Caki2 (cell line): ENCODE measurements at places on chromosomes 3 and 15. TPM values are rescaled to one million over a fixed set of nuclear protein-coding genes. Genes with fewer than 3 reads are reported as not detected.

RBM15B gene
- total RNA-seq: 31.5 and 35.6 TPM in 2 replicates

PSMA4 gene
- 336 and 343 TPM in 2 replicates for total RNA-seq

SACM1L gene
- total RNA-seq: 9.9 and 26.2 TPM in 2 replicates

ZMYND10 gene
- total RNA-seq: 3.3 and 10.8 TPM in 2 replicates

GRCh38 chr15:70882361-70882760, 9.9 kb downstream of the THAP10 start:
- no peak for DNase-seq

- no peak for DNase-seq
These were observed 552 bp upstream of the XYLB start for GRCh38 chr3:38345879-38346586.

DNA sequence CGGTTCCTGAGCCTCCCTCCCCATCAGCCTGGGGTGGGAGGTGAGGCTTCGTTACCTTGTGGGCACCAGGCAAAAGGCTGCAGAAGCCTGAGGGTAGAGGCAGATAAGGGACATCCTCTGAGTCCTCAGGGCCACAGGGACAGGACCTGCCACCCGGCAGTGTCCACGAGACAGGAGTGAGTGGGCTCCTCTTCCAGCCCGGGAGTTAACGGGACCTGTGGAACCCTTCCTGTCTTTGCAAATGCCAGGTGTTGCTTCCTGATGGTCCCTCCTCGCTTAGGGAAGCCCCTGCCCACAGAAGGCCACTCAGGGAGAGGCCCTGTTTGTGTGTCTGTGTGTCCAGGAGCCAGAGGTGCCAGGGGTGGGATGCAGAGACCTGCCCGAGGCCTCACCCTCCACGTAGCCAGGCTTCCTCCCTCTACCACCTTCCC, 111.1 kb upstream of the ALDH1A3 start:
- DNase-seq: no peak

- peak; percentile 0 for DNase-seq
These were observed 203.6 kb downstream of the ROBO1 start for GRCh38 chr3:79564192-79564591.

DNA sequence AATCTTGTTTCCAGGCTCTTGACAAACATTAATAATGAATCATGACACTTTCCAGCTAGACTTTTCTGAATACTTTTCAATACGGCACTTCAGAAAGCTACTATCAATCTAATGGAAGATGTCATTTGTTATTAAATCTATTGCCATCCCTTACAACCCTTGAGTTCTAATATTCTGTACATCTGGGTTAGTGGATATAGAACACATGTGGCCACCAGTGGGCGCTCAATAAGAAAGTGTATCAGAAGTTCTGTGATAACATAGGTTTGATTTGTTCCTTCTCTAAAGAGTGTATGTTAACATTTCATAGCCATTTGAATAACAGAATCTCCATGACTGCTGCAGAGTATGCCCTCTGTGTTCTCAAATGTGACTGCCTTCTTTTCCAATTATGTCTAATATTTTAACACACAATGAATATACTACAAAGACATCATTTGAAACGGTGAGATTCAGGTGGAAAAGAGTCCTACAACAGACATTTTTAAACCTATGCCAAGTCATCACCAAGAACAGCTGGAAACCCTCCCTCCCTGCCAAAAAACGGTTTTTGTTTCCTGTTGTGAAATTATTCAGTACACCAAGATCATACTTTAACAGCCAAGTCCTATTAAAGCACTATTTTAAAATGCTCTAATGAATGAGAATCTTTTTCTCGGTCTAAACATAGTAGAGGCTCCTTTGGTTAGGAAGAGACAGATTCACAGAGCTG, 22.2 kb downstream of the ALDH1A2 start:
- no peak for DNase-seq

DNA sequence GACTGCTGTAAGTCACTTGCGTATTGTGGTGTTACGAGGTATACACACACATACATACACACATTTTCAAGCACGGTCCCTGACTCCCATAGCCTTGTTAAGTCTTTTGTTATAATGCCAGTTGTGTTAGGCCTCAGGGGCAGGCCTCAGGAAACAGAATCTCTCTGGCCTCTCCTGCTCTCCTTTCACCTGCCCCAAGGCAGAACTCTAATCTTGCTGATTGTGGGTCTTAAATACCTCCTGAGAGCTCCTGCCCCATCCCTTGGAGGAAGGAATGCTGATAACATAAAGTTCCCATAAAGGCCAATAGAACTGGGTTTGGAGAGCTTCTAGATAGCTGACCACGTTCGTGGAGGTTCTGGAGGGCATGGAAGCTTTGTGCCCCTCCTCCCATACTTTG, 3.9 kb upstream of the NIT2 start:
- no peak for DNase-seq

GRCh38 chr15:48423342-48423741, 92.1 kb downstream of the DUT start:
- DNase-seq: no peak

DNA sequence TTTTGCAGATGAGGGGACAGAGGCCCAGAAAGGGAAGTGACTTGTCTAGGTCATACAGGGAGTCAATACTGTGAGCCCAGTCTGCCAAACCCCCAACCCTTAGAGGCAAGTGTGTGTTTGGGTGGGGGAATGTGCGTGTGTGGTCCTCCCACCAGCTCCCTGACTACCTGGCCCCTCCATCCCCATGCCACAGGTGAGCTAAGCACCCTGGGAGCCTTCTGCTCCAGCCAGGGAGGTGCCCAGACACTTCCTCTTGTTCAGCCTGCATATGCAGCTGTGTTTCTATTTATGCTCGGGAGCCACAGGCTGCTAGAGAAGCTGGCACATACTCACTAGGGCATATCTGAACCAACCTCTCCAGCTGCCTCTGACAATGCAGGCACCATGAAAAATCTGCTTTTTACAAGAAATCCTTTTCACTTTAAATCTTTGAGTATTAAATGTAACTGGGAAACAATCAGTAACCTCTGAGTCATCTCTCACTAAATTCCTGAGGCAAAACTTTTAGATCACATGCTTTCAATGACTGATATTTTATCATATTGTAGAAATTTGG, 20.7 kb downstream of the TBC1D2B start:
- peak; percentile 35 for DNase-seq

DNA sequence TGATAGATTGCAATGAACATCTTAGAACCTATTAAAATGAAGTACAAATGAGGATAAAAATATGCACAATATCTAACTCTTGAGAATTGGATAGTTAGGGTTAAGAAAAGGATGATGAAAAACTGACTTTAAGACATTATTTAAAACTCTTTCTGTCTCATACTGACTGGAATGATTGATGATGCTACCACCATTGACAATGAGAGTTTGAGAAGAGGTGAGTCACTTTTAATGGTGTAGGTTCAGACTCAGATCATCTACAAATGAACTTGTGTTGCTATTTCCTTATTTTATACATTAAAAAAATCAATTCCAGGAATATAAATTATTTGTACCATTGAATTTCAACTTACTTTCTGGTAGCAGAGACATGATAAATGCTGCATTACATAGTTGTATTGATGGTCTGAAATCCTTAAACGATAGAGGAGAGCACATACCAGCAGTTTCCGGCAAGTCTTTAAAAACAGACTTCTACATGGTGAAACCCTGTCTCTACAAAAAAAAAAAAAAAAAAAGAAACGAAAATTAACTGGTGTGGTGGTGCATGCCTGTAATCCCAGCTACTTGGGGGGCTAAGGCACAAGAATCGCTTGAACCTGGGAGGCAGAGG, 409.0 kb downstream of the OTOL1 start:
- no peak for DNase-seq

DNA sequence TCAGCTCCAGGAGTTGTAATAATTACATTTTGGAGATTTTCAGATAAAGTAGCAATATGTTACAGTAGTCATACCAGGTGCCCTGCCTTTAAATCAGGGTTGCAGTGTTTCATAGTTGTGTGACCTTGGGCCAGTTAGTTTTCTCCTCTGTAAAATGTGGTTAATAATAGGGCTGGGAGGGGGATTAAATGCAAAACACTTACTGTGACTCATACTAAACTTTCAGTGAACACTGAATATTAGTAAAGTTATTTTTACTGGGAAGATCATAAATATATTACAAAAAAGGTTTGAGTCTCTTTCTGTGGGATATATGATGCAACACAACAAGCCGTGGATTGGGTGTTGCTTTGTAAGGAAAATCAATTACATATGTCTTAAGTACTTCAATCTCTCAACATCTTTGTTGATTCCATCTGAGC, 1.1 kb upstream of the EBLN2 start:
- no peak for DNase-seq

DNA sequence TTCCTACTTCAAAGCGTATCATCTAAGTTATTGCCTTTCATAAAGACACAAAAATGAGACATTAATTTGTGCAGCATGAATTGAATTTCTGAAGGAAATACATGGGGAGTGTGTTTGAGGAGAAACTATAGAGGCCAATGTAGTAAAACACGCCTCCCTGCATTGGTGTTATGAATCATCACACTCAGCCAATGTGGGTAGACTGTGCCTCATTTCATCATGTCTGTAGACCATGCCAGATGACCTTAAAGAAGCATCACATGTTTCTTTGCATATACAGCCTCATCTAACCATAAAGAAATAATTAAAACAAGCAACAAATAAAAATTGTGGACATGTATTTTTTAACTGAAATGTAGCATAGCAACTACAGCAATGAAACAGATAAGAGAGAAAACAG, 486.0 kb upstream of the ADAMTS9 start:
- no peak for DNase-seq

DNA sequence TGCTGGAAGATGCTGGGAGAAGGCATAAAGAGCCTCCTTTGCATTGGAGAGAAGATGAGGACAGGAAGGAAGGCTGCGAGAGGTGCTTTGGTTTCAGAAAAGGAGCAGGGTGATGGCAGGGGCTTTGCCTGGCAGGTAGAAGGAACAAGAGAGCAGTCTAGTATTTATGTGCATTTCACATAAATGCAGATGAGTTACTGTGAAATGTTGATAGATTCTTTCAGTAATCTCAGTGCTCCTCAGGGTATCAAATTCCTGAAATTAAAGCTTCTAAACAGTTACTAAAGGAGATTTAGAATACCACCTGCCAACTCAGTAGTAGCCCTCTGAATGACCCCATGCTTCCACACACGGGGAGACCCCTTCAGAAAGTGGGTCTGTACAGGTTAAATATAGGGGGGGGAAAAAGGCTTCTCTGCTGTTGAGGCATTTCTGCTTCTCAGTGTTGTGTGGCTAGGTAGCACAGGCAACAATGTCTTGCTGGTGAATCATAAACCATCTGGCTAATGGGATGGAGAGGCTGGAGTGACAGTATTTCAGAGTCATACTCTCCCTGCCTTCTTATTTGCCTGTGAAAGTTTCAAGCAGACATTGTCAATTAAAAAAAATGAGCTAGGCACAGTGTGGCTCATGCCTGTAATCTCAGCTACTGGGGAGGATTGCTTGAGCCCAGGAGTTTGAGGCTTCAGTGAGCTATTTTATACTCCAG, 14.3 kb upstream of the FBXL22 start:
- DNase-seq: peak; percentile 74
